ENCODE measurements at places on chromosomes 11 and 22.

GRCh38 chr11:134164490-134165370, 59.0 kb downstream of the NCAPD3 start:
- no peak for DNase-seq

GRCh38 chr11:60858731-60859464, 3.1 kb upstream of the PTGDR2 start:
- DNase-seq, result no peak

DNA sequence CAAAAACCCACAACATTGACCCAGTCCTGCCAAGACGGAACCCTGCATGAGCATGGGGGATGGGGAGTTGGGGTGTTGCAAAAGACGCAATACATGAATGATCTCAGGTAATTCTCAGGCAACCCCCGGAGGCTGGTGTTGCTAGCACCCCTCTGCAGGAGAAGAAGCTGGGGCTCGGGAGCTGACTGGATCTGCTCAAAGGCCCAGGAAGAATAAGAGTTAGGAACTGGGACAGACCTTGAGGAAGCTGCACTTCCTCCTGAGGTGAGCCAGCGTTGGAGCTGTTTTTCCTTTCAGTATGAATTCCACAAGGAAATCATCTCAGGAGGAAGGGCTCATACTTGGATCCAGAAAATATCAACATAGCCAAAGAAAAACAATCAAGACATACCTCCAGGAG, at the start of gene KRTAP5-9:
TSS of gene KRTAP5-9 (plus strand) at position 301 of the 400 bp plus-strand sequence. CDS start 238 bp downstream, outside the sequence.
- no peak for DNase-seq

DNA sequence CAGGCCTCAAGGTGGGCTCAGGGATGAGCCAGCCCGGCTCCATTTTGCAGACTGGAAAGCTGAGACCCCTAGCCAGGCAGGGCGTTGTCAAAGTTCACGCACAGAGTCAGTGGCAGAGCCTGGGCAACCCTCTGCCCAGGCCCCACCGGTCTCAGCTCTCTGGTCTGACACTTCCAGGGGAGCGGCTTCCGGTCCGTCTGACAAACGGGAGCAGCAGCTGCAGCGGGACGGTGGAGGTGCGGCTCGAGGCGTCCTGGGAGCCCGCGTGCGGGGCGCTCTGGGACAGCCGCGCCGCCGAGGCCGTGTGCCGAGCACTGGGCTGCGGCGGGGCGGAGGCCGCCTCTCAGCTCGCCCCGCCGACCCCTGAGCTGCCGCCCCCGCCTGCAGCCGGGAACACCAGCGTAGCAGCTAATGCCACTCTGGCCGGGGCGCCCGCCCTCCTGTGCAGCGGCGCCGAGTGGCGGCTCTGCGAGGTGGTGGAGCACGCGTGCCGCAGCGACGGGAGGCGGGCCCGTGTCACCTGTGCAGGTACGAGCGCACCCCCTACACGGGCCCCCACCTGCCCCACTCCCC, 36.0 kb downstream of the CD6 start:
- DNase-seq, result peak; percentile 5

DNA sequence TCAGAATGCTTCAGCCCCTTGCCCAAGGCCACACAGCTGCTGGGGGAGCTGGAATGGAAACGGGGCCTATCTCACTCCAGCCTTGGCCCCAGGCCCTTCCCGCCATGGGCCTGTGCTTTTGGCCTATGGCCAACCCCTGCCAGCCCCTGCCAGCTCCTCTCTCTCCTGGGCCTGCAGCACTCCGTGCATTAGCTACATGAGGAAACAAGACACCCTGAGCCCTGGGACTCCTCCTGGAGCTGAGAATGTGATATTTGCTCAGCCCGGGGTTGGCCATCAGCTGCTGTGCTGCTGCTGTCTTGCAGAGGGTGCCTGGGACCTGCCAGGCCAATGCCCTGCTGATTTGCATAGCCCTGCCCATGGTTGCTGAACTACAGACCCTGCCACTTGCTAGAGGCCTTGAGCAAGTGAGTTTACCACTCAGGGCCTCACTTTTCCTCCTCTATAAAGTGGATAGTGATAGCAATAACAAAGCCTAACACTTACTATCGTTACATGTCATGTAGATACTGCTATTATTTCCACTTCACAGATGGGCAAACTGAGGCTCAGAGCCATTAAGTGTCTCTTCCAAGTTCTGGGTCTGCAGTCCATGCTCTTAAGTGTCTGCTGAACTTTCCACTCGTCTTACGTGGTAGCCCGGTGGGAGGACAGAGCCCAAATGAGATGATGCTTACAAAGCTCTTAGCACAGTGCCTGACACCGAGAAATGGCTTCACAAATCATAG, 99.6 kb downstream of the KIAA1671 start:
- no peak for DNase-seq
